ENCODE measurements at places on chromosomes 7 and 10.

DNA sequence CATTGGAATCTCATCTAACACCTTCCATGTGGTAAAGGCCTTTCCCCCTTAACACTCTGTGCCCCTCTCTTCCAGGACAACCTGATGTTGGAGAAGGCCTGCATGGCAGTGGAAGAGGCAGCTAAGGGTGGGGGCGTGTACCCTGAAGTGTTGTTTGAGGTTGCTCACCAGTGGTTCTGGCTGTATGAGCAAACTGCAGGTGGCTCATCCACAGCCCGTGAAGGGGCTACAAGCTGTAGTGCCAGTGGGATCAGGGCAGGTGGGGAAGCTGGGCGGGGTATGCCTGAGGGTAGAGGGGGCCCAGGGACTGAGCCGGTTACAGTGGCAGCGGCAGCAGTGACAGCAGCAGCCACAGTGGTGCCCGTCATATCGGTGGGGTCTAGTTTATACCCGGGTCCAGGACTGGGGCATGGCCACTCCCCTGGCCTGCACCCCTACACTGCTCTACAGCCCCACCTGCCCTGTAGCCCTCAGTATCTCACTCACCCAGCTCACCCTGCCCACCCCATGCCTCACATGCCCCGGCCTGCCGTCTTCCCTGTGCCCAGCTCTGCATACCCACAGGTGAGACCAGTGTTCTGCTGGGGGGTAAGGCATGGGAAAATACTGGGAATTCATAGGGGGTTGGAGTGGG, 12.4 kb downstream of the NDST2 start:
- no peak for DNase-seq

DNA sequence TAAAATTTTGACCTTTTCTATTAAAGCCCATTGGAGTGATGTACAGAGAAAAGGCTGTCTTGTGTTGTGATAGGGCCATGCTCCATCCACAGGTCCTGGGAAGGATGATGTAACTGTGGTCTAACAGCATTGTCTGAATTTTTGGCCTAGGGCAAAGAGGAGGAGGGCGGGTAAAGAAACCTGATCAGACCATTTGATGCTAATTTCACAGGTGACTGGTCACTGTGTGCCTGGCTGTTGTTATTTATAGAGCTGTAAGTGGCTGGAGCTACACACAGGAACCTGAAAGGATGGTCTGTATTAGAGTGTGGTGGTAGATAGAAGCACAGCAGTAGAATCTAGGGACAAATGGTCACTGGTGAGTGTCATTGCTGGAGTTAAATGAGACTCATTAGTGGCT, 182.1 kb downstream of the AUTS2 start:
- no peak for DNase-seq

GRCh38 chr10:68047122-68047521, 28.0 kb downstream of the HERC4 start:
- no peak for DNase-seq

DNA sequence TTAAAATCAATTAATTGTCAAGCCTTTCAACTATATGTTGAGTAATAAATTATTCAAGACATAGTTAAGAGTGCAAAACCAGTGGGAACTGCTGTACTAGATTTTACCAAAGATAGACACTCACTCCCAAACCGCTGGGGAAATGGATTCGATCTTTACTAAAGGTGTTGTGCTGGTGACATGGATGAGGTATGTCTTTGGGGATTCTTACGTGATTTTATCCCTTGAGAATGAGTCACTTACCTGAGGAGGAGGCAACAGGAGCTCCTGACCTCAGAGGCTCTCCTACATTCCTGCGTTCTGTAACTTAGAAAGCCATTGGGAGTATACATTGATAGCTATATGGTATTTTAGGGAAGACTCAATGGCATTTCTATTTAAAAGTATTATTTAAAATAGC, 165.5 kb downstream of the PKD1L1 start:
- DNase-seq = no peak

- DNase-seq = no peak
Observed at GRCh38 chr7:154581251-154581890, 421.6 kb downstream of the PAXIP1 start.

Measured in stimulated activated CD8-positive, alpha-beta memory T cell treated with anti-CD3 and anti-CD28 coated beads, Interleukin-7, amount 100 ng/mL, for 1 hour (primary cell).